A673 (cell line): ENCODE measurements at places on chromosomes 3 and 15.

DNA sequence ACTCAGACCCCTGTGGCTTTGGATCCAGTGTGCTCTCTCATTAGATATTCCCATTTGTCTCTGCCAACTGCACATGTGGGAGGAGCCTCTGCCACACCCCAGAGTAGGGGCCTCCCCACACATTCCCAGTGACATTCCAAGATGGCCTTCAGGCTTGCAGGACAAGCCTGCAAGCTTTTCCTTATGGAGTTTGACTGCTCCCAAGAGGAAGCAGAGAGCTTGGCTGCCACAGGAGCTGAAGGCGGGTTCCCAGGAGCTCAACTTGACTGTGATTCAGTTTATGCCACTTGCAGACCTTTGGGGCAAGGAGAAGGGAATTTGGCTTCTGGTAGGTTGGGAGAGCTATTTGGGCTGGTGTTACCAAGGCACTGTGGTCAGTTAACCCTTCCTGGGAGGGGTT, 22.5 kb upstream of the EPHB1 start:
- DNase-seq: no peak

GRCh38 chr15:82595203-82595602, 52.0 kb downstream of the CPEB1 start:
- no peak for DNase-seq

DNA sequence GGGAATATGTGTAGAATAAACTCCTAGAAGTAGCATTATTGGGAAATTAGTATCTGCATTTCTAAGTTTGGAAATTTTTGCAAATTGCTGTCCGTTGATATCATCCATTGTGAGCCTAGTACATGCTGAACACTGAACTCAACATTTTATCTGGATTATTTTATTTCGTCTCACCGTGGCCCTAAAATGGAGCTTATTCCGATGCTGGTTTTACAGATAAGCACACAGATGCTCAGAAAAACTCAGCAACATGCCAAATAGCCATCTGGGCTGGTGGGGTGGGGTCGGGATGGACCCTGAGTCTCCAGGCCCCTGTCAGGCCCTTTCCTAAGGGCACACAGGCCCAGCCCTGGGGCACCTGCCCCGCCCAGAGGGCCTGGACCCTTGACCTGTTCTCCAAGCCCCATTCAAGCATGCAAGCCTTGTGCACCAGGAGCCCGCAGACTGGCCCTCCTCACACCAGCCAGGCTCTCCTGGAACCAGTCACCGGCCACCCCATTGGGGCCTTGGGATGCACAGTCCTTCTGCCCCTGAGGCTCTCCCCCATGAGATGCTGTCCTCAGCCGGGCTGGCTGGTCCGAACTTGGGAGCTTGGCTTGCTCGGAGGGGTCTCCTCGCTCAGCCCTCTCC, 20.7 kb upstream of the KLF13 start:
- no peak for DNase-seq

GRCh38 chr3:5095886-5096285, 26.2 kb upstream of the ARL8B start:
- peak; percentile 26 for DNase-seq

- DNase-seq: no peak
Measured at GRCh38 chr3:24937780-24938179, 443.1 kb upstream of the THRB start.

DNA sequence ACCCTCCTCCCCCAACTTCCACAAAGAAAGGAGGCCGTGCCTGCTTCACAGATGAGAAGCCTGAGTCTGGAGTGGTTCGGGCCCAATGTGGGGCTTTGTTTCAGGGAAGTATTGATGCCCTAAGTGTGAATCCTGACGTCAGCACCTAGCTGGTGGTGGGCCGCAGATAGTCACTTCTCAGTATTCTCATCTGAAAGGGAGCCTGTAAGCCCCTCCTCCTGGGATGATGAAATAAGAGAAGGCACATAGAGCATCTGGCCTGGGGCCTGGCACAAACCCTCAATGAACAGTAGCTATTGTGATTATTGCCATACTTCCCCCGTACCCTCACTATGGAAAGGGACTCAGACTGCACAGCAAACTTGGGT, 24.8 kb downstream of the LINGO1 start:
- peak; percentile 80 for DNase-seq

GRCh38 chr3:55770077-55770476, 283.0 kb upstream of the WNT5A start:
- DNase-seq: no peak

- no peak for DNase-seq
Measured at GRCh38 chr15:75211436-75212199, 9.9 kb downstream of the C15orf39 start.

GRCh38 chr3:14461748-14462324, 59.4 kb downstream of the SLC6A6 start:
- peak; percentile 50 for DNase-seq

DNA sequence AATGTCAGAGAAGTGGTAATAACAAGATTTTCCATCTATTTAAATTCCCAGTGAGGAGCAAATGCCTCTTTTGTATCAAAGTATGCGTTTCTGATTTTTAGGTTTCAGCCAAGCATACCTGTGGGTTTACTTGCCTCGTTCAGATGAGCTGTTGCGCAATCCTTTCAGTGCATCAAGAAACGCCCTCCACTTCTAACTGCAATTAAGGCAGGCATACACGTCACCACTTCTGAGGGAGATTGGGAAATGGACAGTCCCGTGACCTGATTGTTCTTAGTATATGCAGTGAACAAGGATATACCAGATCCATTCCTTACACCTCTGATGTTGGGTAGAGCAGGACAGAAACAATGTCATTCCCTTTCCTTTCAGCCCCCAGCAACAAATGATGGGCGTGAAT, 219.0 kb downstream of the ITPR1 start:
- no peak for DNase-seq

DNA sequence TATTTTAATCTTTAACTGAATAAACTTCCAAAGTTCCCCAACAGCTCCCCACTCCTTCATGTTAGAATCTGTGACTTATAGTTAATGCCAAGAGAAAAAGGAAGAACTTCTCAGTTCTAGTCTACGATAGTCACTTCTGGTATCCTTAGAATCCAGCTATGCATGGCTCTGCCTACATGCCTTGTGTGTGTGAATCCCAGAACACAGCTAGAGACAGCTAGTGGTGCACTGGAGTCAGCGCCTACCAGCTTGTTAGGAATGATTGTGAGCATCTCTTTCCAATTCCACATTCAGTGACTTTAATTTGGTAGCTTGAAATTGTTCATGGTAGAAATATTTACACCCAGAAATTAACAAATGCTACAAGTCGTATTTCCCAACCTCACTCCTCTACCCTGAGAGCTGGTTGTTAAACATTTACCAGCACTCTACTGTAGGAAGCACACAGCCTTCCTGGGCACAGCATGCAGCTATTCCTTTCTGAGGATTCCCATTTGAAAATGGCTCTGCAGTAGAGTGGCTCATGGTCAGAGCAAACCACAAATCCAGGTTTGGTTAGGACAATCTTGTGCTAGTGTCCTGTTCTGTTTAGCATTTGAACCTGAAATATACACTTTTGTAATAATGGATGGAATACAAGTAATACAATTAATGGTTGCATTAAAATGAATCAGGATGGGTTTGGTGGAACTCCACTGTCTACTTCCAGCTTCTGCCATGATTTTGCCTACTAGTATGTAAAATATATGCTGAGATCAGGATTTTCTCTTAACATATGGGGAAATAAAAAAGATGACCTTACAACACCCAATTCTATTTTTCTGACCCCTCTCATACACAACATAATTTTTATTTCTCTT, 371.0 kb upstream of the GBE1 start:
- DNase-seq: no peak

DNA sequence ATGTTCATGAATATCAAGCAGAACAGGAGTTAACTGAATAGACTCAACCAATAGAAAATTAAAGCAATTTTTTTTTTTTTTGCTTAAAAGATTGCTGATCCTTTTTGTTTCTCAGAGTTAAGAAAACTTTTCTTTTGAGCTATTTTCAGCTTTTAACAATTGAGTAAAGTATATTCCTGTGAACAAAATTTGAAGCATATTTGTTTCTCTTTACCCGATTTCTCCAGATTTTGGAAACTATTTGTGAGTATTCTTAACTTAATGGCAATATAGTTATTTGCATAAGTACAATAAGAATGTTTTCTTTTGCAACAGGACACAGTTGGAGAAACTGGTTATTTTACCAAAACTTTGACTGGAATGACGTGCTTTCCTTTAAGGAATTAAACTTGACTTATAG, 53.4 kb upstream of the C15orf39 start:
- DNase-seq: no peak

DNA sequence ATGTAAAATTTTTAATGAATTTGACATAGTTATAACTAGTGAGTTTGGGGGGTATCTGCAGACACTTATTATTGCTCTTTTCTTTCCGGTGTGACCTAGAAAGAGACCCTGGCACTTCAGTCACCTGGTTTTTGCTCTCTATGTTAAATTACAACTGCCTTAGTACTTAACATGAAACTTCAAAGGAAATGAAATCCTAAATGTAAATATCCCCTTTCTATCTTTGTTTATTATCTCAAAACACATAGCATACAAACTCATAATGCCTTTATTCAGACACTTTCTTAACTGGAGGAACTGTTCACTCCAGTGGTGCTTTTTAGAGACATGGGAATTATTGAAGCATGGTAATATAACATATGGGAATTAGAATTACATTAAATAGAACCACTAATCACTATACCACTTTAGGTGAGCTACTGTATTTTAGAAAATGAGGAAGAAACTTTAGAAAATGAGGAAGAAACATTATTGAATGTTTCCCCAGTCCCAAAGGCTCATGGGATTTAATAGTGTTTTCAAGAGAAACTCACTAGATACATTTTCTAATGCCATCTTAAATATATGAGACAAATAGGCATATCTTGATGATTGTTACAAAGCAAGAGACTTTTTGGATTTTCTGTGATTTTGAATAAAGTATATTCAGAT, 119.5 kb upstream of the MLF1 start:
- DNase-seq: no peak

DNA sequence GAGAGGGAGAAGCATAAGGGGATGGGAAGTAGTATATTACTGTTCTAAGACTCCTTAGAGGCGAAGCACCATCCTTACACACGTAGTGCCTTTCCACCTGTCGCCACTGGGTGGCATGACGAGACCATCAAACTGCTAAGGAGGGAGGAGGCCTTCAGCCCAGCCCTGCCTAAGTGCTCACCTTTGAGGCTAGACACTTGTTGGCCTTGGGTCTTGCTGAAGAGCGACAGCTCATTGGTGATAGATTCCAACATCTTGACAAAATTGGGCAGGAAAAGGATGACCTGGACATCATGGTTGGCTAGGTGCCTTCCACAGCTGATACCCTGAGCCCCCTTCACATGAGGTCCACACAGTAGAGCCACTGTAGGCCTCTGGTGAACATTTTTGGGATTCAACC, 19.6 kb downstream of the CLK3 start:
- peak; percentile 78 for DNase-seq

DNA sequence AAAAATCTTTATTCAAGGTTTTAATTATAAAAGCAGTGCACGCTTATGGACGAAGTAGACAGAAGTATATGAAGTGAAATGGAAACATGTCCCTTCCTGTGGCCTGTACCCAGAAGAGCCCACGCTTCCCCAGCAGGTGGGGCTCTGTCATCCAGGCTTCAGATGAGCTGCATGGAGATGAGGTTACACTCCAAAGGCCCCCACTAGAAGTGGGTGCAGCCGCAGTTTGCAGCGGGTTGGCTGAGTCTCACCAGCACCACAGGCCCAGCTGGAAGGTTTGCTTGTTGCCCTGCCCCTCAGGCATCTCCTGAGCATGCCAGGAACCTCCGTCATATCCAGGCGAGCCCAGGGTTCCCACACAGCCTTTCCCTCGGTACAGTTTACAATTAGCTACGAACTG, 33.1 kb downstream of the PRR20G start:
- DNase-seq: peak; percentile 32
